NCI-H1417 (cell line): ENCODE measurements at places on chromosomes 7 and 10.

DNA sequence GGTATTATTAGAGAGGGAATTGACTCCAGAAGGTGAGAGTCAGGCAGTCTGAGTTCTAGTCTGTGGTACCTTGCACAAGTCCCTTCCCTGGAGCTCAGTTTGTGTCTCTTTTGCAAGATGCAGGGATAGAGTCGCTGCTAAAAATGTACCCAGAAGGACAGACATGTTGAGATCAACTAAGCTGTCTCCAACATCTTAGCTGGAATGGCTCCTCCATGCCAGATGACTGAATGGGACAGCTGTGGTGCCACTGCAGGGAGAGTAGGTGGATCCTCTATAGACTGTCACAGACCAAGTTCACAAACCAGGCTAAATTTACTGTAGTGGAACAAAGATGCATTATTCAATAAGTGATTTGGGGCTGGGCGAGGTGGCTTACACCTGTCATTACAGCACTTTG, 120.1 kb downstream of the NEURL1 start:
- DNase-seq = no peak

GRCh38 chr7:56023500-56023899, 27.7 kb downstream of the PSPH start:
- DNase-seq = no peak

- peak; percentile 38 for DNase-seq
Observed at GRCh38 chr10:24851629-24852028, 100.8 kb downstream of the PRTFDC1 start.

- DNase-seq = no peak
Observed at GRCh38 chr7:44978511-44979366, at the start of gene MYO1G. Gene MYO1G, minus strand, starts transcription at chr7:44979015. Its CDS starts 54 bp downstream, at chr7:44978961.

DNA sequence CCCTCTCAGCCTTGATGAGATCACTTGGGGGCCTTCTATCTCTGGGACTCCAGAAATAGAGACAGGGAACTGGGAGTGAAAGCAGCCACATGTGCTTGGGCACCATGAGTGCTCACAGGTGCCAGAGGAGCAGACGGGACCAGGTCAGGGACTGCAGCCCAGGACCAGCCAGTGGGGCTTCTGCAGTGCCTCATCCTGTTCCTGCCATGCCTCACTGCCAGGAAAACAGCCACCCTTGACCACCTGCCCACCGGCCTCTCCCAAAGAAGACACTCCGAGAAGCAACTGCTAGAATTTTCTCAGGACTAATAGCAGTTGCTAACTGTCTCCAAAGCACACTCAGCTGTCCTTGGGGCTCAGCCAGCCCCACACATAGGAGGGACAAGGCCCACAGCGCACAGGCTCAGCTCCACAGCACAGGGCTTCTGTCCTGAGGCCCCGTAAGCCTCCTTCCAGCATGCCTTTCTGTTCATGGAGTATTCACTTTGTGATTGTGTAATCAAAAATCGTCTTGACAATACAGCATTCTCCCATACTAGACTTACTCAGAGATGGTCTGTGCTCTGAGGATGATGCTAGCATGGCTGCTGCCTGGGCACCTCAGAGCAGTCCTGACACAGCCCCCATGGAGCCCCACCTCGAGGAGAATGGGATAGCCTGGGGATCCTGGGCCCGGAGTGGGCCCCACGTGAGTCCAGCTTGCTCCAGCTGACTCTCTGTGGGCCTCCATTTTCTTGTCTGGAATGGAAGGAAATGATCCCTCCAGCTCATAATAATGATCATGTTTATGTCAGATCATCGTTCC, 115.7 kb upstream of the RET start:
- no peak for DNase-seq

DNA sequence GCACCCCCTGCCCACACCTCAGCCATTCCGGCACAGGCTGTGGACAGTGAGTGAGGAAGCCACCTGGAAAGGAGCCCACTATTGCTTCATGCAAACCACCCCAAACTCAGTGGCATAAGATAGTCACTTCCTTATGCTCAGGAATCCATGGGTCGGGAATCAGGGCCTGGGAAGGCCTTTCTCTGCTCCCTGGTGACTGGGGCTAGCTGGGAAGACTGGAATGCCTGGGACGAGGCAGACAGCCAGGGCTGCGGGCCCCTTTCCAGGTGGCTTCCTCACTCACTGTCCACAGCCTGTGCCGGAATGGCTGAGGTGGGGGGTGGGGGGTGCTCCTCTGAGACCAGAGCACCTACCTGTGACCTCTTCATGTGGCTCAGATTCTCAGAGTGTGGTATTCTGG, 74.1 kb upstream of the GRB10 start:
- DNase-seq = no peak

GRCh38 chr7:70759674-70760073, 372.3 kb upstream of the GALNT17 start:
- DNase-seq = no peak

DNA sequence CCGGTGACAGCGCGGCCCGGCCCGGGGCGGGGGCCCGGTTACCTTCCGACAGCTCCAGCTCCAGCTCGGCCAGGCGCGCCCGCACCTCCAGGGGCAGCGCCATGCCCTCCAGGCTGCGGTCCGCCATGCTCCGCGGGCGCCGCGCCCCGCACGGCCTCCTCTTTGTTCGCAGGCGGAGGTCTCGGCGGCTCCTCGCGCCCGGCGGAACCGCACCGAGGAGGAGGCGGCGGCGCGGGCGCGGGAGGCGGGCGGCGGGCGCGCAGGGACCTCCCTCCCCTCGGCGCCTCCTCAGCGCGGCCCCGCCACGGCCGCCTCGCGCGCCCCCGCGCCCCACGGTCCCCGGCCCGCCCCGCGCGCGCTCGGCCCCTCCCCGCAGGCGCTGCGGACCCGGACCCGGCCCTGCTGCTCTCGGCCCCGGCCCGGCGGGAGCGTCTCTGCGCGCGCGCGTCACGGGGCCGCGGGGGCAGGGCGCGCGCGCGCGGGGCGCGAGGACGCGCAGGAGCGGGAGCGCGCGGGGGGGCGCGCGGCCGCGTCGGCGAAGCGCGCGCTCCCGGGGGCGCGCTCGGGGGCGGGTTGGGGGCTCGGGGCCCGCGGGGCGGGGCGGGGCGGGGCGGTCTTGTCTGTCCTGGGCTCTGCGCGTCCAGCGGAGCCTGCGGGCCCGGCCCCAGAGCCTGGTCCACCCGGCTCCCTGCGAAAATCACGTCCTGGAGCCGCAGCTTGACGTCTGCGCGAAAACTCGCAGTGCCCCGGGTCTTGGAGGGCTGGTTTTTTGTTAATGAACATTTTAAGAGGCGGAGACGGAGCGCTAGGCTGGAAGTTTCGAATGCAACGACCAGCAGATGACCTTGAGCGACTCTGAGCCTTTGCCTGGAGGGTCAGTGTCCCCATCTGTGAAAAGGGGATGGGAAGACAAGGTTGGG, at the start of gene DIP2C:
Gene DIP2C, minus strand, starts transcription at position 217 of the 920 bp plus-strand sequence. Its CDS starts 90 bp downstream, at position 127.
- peak; percentile 63 for DNase-seq

GRCh38 chr7:103795787-103796186, 193.7 kb downstream of the RELN start:
- DNase-seq = no peak

- no peak for DNase-seq
Observed at GRCh38 chr10:1152386-1153250, 96.4 kb downstream of the WDR37 start.

GRCh38 chr10:42973870-42974692, 102.8 kb upstream of the RET start:
- DNase-seq = no peak

DNA sequence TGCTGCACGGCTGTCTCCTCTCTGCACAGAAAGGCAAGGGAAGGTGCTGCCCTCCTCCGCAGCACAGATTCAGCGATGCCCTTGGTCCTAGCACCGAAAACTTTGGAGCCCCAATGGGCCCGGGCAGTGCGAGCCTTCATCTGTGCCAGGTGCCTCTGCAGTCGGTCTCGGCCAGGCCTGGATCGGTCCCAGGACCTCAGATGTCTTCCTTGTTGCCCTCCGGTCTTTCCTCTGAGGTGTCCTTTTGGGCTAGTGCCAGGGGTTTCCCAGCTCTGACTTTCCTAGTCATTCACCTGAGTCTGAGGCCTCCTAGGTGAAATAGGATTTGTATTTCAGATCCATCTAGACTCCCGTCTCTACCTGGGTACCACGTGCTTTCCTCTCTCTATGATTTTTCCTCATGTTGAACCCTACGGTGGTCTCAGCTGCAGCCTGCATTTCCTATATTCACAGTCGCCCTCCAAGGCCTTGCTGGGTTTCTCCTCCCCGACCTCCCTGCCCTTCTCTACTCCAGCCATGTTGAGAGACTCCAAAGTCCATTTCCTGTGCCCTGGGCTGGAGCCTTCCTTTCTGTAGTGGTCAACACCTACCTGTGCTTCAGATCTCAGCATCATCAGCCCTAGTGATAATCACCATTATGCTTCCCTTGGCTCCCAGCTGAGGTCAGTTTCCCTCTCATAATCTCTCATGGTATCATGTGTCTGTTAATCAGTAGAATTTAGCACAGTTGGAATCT, 92.0 kb upstream of the PRSS58 start:
- peak; percentile 29 for DNase-seq

DNA sequence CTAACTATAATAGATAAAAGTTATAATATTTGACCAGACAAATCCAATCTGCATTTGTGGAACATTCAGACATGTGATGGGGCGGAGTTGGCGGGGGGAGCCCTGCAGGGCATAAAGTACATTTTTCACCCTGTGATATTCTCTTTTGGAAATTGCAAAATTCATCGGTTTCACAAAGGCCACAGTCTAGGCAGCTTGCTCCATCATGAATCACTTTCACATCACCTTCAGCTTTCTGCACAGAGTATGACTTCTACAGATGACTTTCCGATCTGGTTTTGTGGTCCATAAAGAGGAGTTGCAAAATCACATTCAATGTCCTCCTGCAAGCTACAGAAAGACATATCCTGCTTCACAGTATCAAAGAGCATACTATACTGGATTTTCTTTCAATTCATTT, 51.4 kb upstream of the APBB1IP start:
- DNase-seq = no peak

GRCh38 chr10:88216976-88217375, 353.6 kb downstream of the PTEN start:
- DNase-seq = peak; percentile 3
